AML-193 (cell line): ENCODE measurements at places on chromosomes 3 and 15.

GRCh38 chr3:62936626-62937254, 61.5 kb upstream of the CADPS start:
- no peak for DNase-seq

DNA sequence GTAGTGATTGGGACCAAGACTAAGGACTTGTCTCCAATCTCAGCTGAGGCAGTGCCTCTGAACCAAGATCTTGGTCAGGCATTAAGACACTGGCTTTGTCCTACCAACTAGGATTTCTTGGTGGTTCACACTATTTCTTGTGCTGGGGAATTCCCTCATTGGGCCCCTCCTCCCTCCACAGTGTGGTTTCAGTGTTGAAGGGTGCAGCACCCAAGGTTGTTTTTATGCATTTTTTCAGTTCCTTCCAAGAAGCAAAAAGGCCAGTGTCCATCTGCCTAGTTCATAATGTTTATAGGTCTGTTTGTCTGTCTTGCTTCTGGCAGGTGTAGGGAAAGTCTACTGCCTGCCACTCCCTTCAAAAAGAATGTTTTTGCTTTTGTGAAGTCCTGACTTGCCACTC, 10.6 kb upstream of the ITPKA start:
- no peak for DNase-seq

- DNase-seq, result no peak
These were observed 5.8 kb downstream of the GOLGA6L2 start for GRCh38 chr15:23441204-23441603.

DNA sequence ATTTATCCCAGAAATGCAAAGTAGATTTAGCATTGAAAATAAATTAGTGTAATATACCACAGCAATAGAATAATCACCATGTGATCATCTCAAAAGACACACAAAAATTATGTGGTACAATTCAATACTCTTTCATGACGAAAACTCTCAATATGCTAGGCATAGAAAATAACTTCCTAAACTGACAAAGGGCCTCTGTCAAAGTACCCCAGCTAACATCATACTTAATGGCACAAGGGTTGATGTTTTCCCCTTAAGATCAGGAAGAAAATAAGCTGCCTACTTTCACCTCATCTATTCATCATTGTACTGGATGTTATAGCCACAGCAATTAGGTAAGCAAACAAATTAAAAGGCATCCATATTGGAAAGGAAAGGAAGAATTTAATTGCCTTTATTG, 22.7 kb upstream of the NIPA2 start:
- no peak for DNase-seq

- no peak for DNase-seq
These were observed 475.0 kb downstream of the TUSC7 start for GRCh38 chr3:117184574-117184973.
